Parietal lobe (tissue), 2 donors: ENCODE measurements at places on chromosomes 13 and 19. TPM values are rescaled to one million over a fixed set of nuclear protein-coding genes. Genes with fewer than 3 reads are reported as not detected.

The HIPK4 gene
- 0.31 TPM for total RNA-seq

The TRPC4 gene
- 30.0 TPM for total RNA-seq

The LHFPL6 gene
- total RNA-seq = 17.8 TPM

The PGLYRP2 gene
- not detected for total RNA-seq

The FBXL3 gene
- 117 TPM for total RNA-seq

The CLEC4M gene
- not detected for total RNA-seq

The ZIC2 gene
- 1.9 TPM for total RNA-seq

The MED25 gene
- 31.3 TPM for total RNA-seq
